ENCODE measurements at places on chromosomes 12 and 14.
A peak's percentile ranks its signal among the peaks of the same experiment; 100 is the strongest.

DNA sequence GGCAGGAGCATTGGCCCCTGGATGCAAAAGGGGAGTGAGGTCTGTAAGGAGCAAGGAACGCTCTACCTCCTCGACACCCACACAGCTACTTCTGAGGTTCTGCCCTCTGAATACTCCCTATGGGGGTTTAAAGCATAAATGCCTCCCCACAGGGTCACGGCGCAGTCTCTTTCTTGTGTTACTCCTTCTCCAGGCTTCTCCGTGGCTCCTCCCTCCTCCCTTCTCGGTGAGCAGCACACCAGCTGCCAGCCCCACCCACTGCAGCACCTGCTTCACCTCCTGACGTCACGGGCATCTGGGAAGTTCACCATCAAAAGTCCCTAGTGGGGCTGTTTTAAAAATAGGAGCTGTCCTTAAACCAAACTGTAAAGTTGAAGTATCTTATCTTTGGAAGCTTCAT is 67.3 kb downstream of the SPTB start:
- no peak for DNase-seq

DNA sequence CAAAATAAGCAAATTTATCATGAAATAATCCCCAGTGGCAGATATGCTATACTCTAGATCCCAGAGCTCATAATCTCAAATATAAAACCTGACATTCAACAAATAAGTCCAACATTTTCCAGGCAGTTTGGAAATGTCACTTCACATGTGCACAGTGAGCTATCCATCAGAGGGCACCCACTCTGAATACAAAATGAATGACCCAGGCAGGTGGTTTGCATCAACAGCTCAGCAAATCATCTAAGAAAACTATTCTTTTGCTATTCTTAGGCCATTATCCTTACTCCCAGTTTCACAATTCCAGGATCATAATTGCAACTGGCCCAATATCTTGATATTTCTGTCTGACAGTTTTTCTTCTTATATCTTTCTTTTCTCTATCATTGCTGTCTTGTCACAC is 38.5 kb downstream of the TRIM9 start:
- no peak for DNase-seq

DNA sequence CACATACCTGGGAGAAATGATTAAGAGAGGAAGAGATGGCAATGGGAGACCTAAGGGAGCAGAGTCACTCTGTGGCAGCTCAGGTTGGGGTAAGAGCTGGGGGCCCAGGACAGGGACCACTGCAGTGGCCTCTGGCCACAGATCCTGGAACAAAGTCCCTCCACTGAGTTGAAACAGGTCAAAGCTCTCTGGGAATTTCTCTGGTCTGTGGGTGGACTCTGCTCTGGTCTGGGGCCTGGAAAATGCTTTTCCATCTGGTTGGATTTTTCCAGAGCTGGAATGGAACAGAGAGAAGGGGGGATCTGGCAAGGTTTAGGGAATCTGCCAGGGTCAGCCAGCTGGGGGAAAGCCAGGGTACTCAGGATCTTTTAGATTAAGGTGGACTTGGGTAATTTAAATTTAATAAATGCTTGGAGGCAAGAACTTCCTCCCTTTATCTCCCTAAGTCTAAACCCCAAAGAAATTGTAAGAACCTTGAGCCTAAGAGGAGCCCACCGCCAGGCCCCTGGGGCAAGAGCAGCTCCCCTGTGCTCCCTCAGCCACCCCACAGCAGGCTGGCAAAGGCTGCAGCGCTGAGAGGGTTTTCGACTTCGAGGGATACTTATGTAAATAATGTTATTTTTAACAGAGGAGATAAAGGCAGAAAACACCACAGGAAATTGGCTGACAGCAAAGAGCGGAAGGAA is 3.7 kb downstream of the HOXC10 start:
- DNase-seq: no peak

- DNase-seq: no peak
These were observed 29.6 kb downstream of the WBP11 start for GRCh38 chr12:14773685-14774073.

DNA sequence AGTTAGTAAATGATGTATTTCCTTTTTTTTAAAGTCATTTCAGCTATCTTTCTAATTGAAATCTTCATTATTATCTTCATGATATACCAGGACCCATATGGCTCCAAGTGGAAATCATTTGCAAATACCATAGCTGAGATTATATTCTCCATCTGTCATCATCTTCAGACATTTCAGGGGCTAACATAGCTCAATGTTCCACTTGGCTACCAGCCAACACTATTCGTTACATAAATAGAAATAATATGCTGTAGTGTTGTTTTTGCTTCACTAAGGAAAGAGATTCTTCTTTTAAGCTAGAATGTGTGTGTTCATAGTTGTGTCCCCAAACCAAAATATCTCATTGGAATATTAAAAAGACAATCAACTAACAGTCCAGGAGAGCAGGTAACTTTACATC is 225.1 kb downstream of the DIO2 start:
- no peak for DNase-seq

GRCh38 chr12:107007411-107007810 is 20.5 kb upstream of the MTERF2 start:
- no peak for DNase-seq

- DNase-seq: no peak
These were observed 3.1 kb upstream of the NKX2-1 start for GRCh38 chr14:36522972-36523715.

DNA sequence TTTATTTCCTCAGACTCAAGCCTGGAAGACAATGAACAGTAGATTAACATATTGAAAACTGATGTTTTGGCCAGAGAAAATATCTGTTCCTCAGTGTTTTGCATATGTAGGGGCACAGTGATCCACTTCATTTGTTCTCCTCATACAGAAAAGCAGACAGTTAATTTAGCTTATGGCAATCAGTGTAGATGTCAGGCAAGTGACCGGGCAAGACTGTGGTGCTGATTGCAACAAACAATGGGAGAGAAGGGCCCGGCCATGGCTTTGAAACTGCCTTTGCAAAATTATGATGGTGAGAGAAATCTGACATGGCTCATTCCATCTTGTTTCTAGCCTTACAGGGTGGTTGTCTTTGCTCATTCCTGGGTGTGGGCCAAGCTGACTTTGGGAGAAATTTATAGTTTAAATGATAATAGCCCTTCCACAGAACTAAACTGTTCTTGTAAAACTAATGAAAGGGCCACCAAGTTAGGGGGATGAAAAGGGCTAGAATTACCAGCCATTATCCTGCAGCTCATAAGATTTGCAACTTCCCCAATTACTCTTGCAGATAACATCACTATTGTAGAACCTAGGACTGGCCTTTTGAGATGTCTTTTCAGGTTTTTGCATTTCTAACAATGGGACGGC is 220.3 kb downstream of the KTN1 start:
- DNase-seq: no peak

- no peak for DNase-seq
These were observed 65.4 kb upstream of the RFLNA start for GRCh38 chr12:124229520-124229919.

- DNase-seq: peak; percentile 51
These were observed 60.7 kb upstream of the PYGL start for GRCh38 chr14:51004801-51005526.

- DNase-seq: no peak
These were observed 136.4 kb downstream of the FSCB start for GRCh38 chr14:44370727-44371126.

DNA sequence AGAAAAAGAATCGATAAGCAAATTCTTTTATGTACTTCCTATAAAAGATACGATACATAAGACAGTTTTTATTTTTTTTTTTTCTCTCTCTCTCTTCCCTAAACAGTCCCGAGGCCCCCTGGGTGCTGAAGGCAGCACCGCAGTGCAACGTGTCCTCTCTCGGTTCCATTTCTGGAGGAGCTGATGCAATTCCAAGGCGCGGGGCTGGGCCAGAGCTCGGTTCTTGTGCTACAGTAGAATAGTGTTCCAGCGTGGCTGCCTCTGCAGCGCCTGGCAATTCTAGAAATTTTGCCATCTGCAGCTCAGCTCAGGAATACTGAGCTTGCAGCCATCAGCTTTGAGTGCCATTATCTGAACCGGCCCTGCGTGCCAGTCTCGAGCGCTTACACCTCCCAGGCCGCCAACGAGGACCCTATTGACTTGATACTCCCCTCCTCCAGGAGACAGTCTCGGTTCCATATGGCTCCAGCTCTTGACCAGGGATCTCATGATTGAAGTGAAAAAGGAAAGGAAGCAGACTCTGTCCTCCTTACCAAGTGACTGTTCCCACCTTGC is 630 bp downstream of the ALDH1L2 start:
- peak; percentile 77 for DNase-seq

- peak; percentile 38 for DNase-seq
These were observed 754.5 kb downstream of the C12orf50 start for GRCh38 chr12:87274594-87275245.

DNA sequence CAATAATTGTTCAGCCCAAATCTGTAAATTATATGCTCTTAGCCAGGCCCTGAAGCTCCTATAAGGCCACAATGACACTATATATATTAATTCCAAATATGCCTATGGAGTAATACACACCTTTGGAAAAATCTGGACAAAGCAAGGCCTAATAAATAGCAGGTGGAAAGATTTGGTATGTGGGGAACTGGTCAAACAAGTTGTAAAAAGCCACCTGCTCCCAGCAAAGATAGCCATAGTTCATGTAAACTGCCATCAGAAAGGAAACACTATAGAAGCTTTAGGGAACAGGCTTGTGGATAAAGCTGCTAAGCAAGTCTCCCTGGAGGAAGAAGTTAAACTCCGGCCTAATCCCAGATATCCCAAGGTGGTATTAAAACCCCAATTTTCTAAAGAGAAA is 29.7 kb downstream of the PRMT8 start:
- DNase-seq: no peak

- no peak for DNase-seq
These were observed 317.8 kb downstream of the TMEM121 start for GRCh38 chr14:105844047-105844630.
